Hematopoietic multipotent progenitor cell (in vitro differentiated cells): ENCODE measurements at places on chromosomes 2 and 18.
A peak's percentile ranks its signal among the peaks of the same experiment; 100 is the strongest.

DNA sequence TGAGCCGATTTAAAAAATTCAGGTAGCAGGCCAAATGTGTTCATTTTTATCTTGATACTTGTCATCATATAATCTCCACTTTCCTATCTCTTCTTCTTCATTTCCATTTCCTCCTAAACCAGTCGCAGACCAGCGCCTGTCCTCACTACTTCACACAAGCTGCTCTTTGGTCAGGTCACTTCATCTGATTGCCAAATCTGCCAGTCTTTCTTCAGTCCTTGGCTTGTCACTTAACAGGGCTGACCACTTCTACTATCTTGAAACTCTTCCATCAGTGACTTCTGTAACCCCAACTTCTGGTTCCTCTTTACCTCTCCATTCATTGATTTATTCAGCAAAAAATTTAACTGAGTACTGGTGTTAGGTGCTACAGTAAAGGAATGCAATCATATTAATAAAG lies 18.0 kb upstream of the SPRED2 start:
- DNase-seq = no peak

DNA sequence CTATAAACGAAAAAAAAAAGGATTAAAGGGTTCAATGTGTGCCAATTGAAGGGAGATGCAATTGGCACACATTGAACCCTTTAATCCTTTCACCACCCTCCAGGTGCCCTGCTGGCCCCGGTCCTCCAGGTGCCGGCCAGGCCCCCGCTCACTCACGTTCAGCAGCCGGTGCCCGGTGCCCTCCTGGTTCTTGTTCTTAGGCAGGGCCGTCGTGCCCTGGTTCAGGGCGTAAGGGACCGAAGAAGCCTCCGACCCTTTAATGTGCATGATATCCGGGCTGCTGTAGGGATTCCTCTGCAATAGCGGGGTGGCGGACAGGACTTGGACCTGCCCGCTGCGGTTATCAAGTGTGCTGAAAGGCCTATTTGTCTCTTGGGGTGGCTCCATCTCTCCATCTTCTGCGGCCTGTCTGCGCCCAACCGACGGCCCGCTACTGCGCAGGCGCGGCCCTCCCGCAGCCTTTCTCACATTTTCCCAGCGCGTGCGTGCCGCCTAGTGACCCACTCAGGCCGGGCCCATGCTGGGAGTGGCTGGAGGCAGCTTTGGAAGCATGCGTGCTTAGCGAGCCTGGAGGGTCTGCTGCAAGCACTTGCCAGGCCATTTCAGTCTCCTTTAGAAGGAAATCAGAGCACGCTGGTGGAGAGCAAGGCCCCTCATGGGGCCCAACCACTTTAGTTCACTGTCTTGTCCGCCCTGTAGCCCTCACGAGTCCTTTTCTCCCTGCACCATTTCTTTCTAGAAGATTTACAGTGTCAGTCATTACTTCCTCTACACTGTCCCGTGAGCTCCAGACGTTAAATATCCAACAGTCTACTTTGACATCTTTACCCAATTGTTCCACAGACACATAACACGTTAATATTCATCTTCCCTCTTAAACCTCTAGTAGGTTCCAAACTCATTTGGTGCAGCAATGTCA lies 24.3 kb downstream of the TMEM237 start:
- peak; percentile 39 for DNase-seq

GRCh38 chr18:64333584-64333983 lies 184.7 kb upstream of the LINC00305 start:
- DNase-seq = no peak

GRCh38 chr2:212288308-212288707 lies 250.3 kb downstream of the ERBB4 start:
- no peak for DNase-seq

GRCh38 chr2:53727921-53728320 lies 39.7 kb upstream of the CHAC2 start:
- no peak for DNase-seq

GRCh38 chr2:39511605-39512433 lies 74.7 kb upstream of the MAP4K3 start:
- peak; percentile 79 for DNase-seq

DNA sequence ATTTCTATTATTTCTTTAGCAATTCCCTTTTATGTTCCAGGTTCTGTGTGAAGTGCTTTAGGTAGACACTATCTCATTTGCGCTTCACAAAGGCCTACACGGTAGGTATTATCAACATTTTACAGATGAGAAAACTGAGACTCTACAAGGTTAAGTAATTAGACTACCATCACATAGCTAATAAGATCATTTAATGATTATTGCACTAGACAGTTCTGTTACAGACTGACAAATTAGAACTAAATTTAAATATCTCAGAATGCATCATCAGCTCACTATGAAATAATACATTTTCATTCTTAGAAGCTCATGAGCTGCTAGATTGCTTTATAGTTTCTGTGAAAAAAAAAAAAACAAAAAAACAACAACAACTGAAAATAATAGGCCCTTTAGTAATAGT lies 37.9 kb downstream of the DARS1 start:
- no peak for DNase-seq

GRCh38 chr2:76977846-76978727 lies 544.1 kb downstream of the LRRTM4 start:
- no peak for DNase-seq

GRCh38 chr18:31554776-31555175 lies 36.9 kb upstream of the TTR start:
- DNase-seq = no peak

DNA sequence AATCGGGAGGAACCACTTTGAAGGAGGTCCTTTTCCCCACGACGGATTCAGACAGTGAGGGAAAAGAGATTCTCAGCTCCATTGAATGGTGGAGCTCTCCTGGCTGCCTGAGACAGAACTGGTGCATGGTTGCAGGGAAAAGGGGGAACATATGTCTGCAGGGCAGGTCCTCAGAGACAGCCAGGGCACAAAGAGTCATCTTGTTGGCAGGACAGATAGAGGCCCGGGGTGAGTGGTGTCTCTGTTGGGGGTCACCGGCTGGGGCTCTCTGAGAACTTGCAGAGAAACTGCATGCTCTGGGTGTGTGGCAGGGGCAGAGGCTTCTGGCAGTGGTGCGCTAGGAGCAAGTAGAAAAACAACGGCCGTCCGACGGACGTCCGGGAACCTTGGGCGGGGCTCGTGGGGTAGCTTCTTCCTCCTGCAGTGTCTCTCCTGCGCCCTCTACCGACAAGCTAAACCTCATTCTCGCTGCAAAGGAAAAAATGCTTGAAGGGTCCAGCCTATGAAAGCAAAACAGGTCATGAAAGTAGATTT lies 94.3 kb downstream of the CDCA7 start:
- DNase-seq = peak; percentile 41

DNA sequence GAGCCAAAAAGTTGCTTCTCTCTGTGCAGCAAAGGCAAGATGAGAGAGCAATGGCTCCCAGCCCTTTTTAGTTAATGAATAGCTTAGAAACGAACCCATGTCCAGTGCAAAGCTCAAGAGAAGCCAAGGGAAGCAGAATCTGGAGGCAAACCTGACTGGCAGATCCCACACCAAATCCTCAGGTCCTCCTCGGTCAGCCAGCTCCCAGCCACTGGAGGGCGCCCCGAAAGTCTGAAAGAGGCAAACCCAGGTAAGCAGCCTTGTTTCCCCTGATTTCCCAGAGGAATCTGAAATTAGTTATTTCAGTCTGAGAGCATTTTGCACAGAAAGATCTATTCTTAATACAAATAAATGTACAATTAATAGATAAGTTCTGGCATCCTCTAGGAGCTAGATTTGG lies 71.3 kb upstream of the PID1 start:
- no peak for DNase-seq
